ENCODE measurements at places on chromosomes 13 and 19.

DNA sequence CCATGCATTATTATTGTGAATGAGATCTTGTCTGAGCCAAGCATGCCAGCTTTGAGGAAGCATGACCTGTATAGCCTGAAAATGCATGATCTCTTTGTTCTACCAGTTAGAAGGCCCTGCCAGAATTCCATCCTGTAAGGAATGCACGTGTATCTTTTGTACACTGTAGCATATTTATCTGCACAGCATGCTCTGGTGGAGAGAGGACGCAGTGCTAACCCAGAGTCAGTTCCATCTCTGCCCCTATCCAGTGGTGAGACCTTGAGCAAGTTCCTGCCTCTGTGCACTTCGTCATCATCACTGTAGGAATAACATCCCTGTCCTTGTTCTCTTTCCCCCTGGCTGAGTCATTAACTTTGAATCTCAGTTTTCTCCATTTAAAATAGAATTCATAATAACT is 233.8 kb downstream of the SLC7A1 start:
- no peak for DNase-seq

GRCh38 chr13:30850204-30850866 is 55.7 kb upstream of the MEDAG start:
- DNase-seq: no peak

DNA sequence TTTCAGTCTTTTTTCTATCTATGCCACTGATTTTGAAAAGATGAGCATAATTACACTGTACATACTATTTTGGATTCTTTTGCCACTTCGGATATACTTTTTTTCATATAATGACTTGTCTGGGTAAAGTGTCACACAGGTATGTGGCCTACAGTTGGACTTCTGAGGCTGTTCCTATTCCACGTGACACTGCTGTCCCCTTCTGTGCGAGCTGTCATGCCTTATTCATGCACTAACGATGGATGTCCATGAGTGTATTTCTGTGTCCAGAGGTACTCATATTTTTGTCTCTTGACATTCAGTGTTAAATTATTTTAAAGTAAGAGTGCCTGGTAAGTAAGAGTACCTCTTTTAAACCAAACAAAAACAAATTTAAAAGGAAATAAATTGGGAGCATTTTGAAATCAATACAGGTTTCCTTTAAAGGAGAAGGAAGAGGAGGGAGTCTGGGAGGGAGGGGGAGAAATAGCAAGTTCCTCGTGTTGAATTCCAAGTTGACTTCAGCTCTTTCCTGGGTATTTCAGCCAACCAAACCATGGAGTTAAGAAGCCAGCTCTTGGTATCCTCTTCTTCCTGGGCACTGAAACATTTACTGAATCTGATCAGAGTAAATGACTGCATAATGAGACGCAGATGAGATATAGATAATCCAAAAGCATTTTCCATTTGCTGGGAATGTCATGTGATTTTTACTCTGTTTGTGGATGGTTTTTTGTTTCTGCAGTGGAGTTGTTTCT is 61.3 kb downstream of the TNFRSF19 start:
- no peak for DNase-seq

DNA sequence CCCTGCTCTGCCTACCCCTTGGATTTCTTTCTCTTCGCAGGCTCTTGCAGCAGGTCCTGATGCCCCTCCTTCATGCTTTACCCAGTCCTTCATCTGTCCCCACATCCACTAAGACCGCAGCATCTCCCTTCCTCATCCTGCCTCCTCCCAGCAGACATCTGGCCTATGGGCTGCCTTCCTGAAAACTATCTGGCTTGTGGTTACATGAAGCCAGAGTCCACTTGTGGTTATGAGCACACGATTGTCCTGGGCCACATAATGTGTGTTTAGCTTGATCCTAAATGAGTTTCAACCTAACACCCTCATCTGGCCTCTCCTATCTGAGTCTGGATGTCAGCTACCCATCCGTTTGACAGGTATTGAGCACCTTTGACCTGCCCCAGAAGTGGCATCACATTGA is 5.5 kb upstream of the ZNF175 start:
- DNase-seq: no peak

- no peak for DNase-seq
Measured at GRCh38 chr19:6223461-6224307, 56.1 kb downstream of the MLLT1 start.

GRCh38 chr19:12800466-12800770 is 1.2 kb downstream of the PRDX2 start:
- DNase-seq: no peak

DNA sequence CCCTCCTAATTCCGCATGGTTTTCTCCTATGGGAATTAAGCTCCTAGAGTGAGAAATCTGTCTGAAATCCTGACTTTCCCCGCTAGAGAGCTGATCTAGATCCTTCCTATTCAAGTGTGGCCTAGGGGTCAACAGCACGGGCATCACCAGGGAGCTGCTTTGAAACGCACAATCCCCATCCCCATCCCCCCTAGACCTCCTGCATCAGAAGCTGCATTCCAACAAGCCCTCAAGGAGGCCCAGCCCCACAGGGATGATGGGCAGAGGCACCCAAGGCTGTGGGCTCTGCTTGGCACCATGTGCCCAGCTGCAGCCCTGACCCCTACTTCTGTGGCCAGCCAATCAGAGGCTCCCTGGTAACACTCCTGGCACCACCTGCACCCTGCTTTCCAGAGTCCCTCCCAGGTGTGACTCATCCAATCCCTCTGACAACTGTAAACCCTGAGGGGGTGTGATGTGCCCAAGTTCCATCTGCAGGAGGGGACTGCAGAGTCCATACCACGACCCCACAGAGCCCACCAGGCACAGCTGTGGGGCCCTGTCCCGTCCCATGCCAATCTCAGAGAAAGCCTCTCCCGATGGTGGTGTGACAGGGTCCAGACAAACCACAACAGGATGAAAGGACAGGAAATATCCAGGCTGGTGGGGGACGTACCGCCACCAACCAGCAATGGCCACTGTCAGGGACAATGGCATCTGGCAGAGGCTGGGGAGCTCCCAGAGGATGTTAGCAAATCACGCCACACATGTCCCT is 19.8 kb upstream of the SLC35E1 start:
- DNase-seq: no peak

Data from NCI-H774 (cell line).